Natural killer cell (primary cell): ENCODE measurements at places on chromosomes 2 and 18. TPM values are rescaled to one million over a fixed set of nuclear protein-coding genes. Genes with fewer than 3 reads are reported as not detected.

The PXDN gene
- total RNA-seq: 3.7 TPM

The HOXD12 gene
- not detected for total RNA-seq

The IL36RN gene
- not detected for total RNA-seq

The KCNIP3 gene
- 0.52 TPM for total RNA-seq

The ALK gene
- total RNA-seq: not detected

The PPP1R1C gene
- total RNA-seq: not detected

The UGT1A8 gene
- total RNA-seq: not detected

The MORN2 gene
- total RNA-seq: 1.7 TPM

The CXCR1 gene
- 10.6 TPM for total RNA-seq

The SATB2 gene
- 0.79 TPM for total RNA-seq

The COL6A3 gene
- total RNA-seq: 0.31 TPM

The SRD5A2 gene
- not detected for total RNA-seq

The RSAD2 gene
- total RNA-seq: 12.0 TPM

The M1AP gene
- total RNA-seq: not detected

The ATOH8 gene
- not detected for total RNA-seq
